ENCODE measurements at places on chromosomes 4 and X. TPM values are rescaled to one million over a fixed set of nuclear protein-coding genes. Genes with fewer than 3 reads are reported as not detected.

GRCh38 chr4:183321079-183321478 is 1.0 kb upstream of the CLDN22 start:
- H3K36me3 ChIP-seq = no peaks in the 10 kb centered on the region
- H3K27ac ChIP-seq = no peak overlapping the region

GRCh38 chrX:69493193-69493592 is 10.9 kb upstream of the NALF2 start:
- no peaks in the 10 kb centered on the region for H3K4me1 ChIP-seq
- no peak for DNase-seq
- H3K4me3 ChIP-seq = no peak overlapping the region
- H3K27me3 ChIP-seq = 0 out of 2 replicates have a peak, but pooled peaks cover 2% of the 10 kb centered on the region
- H3K36me3 ChIP-seq = no peaks in the 10 kb centered on the region
- no peak overlapping the region for H3K27ac ChIP-seq

DNA sequence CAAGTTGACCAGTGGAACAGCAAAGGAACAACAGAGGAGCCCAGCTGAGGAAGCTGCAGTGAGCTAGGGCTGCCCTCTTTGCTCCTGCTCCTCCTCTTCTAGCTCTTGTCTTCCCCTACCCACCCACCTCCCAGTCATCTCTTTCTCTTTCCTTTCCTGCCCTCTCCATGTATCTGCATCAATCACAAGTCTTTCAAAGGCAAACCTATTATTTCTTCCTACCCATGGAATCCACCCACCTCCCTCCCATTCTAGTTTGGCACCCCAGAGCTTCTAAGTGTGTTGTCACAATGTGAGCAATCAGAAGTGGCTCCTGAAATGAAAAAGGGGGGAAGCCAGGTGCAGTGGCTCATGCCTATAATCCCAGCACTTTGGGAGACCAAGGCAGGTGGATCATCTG is 69.3 kb downstream of the TSC22D3 start:
- H3K27me3 ChIP-seq = no peaks in the 10 kb centered on the region
- H3K4me3 ChIP-seq = no peak overlapping the region
- no peaks in the 10 kb centered on the region for H3K4me1 ChIP-seq
- no peaks in the 10 kb centered on the region for H3K36me3 ChIP-seq
- no peak overlapping the region for H3K27ac ChIP-seq

DNA sequence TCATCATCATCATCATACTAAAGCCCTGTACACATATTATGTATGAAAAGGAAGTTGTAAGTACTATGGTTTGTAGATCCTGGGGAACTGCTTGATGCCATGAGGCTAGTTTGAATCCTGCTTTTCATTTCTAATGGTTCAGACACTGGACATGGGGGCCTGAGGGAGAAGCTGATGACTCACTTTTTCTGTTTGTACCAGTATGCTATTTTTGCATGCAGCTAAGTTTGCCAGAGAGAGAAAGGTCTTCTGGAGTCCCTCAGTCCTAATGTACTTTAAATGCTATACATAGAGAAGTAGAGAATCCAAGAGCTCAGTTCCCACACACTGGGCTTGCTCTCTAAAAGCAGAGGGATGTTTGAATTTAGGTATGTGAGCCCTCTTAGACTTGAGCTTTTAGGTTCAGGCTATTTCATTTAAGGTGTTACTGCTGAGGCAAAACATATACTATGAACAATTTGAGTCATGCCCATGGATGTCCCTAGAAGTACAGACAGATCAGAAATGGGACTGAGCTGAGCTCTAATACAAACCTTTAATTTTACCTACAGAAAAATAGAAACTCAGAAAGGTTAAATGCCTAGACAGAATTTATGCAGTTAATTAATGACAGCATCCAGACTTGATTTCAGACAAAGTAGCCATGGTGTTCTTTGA is 17.6 kb upstream of the HS3ST1 start:
- H3K36me3 ChIP-seq = no peaks in the 10 kb centered on the region
- DNase-seq = no peak
- no peak overlapping the region for H3K4me3 ChIP-seq
- H3K4me1 ChIP-seq = no peaks in the 10 kb centered on the region
- H3K27ac ChIP-seq = no peak overlapping the region

- DNase-seq = no peak
- no peak overlapping the region for H3K27ac ChIP-seq
- H3K36me3 ChIP-seq = no peaks in the 10 kb centered on the region
- H3K4me3 ChIP-seq = no peak overlapping the region
Measured at GRCh38 chrX:72005046-72005445, 94.4 kb downstream of the NHSL2 start.

GRCh38 chrX:51894697-51895336 is 1.4 kb downstream of the MAGED1 start:
- peaks cover 10% of the 10 kb centered on the region for H3K4me1 ChIP-seq
- peak overlapping the region; percentile 77 for H3K4me3 ChIP-seq
- no peak for DNase-seq
- H3K27me3 ChIP-seq = no peaks in the 10 kb centered on the region

DNA sequence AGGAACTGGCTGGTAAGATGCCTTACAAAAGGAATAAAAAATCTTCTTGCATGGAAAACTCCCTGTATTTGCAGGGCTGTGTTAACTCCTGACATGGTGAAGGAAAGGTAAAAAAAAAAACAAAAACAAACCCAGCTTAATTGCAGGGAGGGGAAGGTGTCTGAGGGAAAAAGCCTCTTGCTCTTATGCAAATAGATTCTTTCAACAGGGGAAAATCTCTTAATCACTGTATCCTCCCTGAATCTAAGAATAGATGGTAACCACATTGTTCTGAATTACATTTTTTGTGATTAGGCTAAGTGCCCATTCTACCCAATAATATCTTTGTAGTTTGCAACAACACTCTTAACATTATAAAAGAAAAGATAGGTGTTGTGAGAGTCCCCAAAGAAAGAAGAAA is 172.6 kb downstream of the RBM46 start:
- H3K27ac ChIP-seq = no peak overlapping the region
- H3K27me3 ChIP-seq = no peaks in the 10 kb centered on the region
- no peaks in the 10 kb centered on the region for H3K36me3 ChIP-seq
- no peaks in the 10 kb centered on the region for H3K4me1 ChIP-seq
- H3K4me3 ChIP-seq = no peak overlapping the region

GRCh38 chr4:16794816-16795445 is 103.5 kb downstream of the LDB2 start:
- no peak overlapping the region for H3K4me3 ChIP-seq
- no peak for DNase-seq
- no peaks in the 10 kb centered on the region for H3K36me3 ChIP-seq
- no peak overlapping the region for H3K27ac ChIP-seq
- no peaks in the 10 kb centered on the region for H3K27me3 ChIP-seq

GRCh38 chrX:107683124-107683895 is 55.0 kb downstream of the PRPS1 start:
- no peak overlapping the region for H3K4me3 ChIP-seq
- H3K27me3 ChIP-seq = 0 out of 2 replicates have a peak, but pooled peaks cover 2% of the 10 kb centered on the region
- H3K36me3 ChIP-seq = no peaks in the 10 kb centered on the region
- no peak overlapping the region for H3K27ac ChIP-seq
- no peaks in the 10 kb centered on the region for H3K4me1 ChIP-seq

- no peaks in the 10 kb centered on the region for H3K4me1 ChIP-seq
- no peak overlapping the region for H3K27ac ChIP-seq
- H3K27me3 ChIP-seq = no peaks in the 10 kb centered on the region
- H3K4me3 ChIP-seq = no peak overlapping the region
- no peak for DNase-seq
Measured at GRCh38 chr4:13292372-13292771, 191.8 kb downstream of the RAB28 start.

DNA sequence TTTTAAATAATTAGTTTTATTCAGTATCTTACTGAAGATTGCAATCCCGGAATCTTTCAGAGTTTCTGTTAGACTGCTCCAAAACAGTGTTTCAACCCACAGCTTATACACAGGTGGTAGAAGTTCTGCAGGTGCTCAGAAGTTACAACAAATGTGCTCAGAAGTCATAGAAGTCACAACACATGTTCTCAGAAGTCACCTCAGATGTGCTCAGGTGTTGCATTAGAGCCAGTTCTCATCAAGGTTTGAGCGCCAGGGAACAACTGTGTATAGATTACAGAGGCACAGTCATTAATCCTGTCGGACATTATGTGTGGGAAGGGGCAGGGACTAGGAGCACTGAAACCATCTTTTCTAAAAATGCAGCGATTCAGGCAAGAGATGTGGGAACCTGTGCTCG is 124.5 kb downstream of the ARSF start:
- no peak overlapping the region for H3K4me3 ChIP-seq
- no peaks in the 10 kb centered on the region for H3K36me3 ChIP-seq
- H3K27ac ChIP-seq = no peak overlapping the region
- DNase-seq = no peak

DNA sequence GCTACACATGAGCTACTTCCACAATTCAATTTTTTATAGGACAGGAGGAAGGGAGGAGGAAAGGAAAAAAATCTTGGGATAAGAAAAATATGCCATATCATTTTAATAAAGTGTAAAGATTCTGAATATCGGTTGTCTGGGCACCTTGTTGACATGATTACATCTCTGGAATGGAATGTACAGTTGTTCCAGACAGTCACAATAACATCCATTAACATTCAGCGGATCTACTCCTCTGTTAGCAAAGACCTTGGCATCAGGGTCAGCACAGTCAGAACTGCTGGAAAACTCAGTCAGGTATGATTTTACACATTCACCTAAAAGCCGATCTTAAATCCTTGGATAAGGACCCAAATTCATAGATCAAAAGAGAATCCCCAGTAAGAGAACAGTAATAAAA is 85.4 kb upstream of the ARMCX2 start:
- H3K4me1 ChIP-seq = no peaks in the 10 kb centered on the region
- DNase-seq = no peak
- no peak overlapping the region for H3K4me3 ChIP-seq
- no peak overlapping the region for H3K27ac ChIP-seq
- no peaks in the 10 kb centered on the region for H3K27me3 ChIP-seq
- H3K36me3 ChIP-seq = no peaks in the 10 kb centered on the region

DNA sequence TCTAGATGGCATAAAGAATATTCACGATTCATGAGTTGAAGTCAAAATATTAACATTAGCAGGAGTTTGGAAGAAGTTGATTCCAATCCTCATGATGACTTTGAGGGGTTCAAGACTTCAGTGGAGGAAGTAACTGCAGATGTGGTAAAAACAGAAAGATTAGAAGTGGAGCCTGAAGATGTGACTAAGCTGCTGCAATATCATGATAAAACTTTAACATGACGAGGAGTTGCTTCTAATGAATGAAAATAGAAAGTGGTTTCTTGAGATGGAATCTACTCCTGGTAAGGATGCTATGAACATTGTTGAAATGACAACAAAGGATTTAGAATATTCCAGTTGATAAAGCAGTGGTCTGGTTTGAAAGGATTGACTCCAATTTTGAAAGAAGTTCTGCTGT is 70.1 kb upstream of the TMLHE start:
- no peaks in the 10 kb centered on the region for H3K27me3 ChIP-seq
- H3K36me3 ChIP-seq = no peaks in the 10 kb centered on the region
- H3K4me1 ChIP-seq = no peaks in the 10 kb centered on the region

- no peak overlapping the region for H3K4me3 ChIP-seq
- no peaks in the 10 kb centered on the region for H3K36me3 ChIP-seq
- no peaks in the 10 kb centered on the region for H3K4me1 ChIP-seq
- DNase-seq = no peak
- no peaks in the 10 kb centered on the region for H3K27me3 ChIP-seq
Measured at GRCh38 chr4:5192678-5193077, 141.4 kb downstream of the STK32B start.

DNA sequence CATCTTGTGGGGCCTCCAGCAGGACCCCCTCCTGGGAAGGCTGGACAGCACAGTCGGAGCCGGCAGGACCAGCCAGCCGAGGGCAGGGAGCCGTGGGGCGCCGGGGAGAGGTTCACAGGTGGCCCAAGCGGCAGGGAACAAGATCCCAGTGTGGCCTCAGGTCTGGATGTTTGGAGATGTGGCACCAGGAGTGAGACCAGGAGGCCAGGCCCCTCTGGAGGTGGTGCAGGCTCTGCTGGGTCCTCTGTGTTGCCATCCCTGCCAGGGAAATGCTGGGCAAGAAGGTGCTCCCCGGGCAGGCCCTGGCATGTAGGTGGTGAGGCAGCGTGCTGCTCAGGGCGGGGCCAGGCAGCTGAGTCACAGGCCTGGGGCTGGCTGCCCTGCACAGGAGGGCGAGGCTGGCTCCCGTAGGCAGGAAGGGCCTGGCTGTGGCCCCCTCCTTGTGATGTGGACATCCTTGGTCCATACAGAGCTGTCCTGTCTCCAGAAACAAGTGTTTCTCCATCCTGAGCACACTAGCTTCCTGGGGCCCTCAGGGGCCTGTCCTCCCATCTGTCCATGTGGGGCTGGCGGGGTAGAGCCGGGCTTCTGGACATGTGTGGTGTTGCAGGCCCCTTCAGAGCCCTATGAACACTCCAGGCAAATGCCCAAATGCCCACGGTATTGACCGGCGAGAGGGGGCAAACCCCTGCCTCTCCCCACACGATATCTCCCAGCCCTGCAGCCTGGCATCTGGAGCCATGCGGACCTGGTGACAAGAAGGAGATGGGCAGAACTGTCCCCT is 4.8 kb upstream of the HGFAC start:
- H3K27ac ChIP-seq = no peak overlapping the region
- no peaks in the 10 kb centered on the region for H3K36me3 ChIP-seq
- peaks cover 9% of the 10 kb centered on the region for H3K4me1 ChIP-seq
- DNase-seq = no peak
- no peaks in the 10 kb centered on the region for H3K27me3 ChIP-seq

DNA sequence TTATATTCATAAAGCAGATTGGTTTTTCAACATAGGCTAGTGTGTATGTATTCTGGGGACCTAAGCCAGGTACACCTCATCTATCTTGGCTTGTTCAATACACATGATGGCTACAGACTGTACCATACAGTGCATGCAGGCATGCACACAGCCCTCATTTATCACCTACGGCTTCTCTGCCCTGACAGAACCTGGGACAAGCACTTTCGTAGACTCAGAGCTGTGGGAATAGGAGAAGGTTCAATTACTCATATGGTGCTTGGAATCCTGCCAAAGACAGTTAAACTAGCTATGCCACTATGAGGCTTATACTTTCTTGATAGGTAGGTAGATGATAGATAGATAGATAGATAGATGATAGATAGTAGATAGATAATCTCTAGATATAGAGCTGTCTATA is 457.2 kb downstream of the GALNTL6 start:
- no peak overlapping the region for H3K4me3 ChIP-seq
- H3K4me1 ChIP-seq = no peaks in the 10 kb centered on the region
- no peak overlapping the region for H3K27ac ChIP-seq
- DNase-seq = no peak
- H3K27me3 ChIP-seq = no peaks in the 10 kb centered on the region
- no peaks in the 10 kb centered on the region for H3K36me3 ChIP-seq

- no peak for DNase-seq
- no peaks in the 10 kb centered on the region for H3K27me3 ChIP-seq
- no peak overlapping the region for H3K27ac ChIP-seq
- no peaks in the 10 kb centered on the region for H3K4me1 ChIP-seq
Measured at GRCh38 chr4:17366496-17366895, 145.4 kb downstream of the QDPR start.

The HHIP gene
- total RNA-seq = 0.08 TPM

The PHOX2B gene
- total RNA-seq = not detected

The FOXR2 gene
- not detected for total RNA-seq

The RPGR gene
- total RNA-seq = 4.0 TPM

The XAGE1B gene
- total RNA-seq = not detected

The GPR34 gene
- total RNA-seq = not detected

The KIT gene
- total RNA-seq = 1.5 TPM

The ASMT gene
- total RNA-seq = not detected

The BMPR1B gene
- total RNA-seq = 0.62 TPM

The RHOXF1 gene
- 0.41 TPM for total RNA-seq

The PHF8 gene
- 27.5 TPM for total RNA-seq

The ERVMER34-1 gene
- total RNA-seq = 0.67 TPM

The USP17L15 gene
- not detected for total RNA-seq

The L1CAM gene
- 819 TPM for total RNA-seq
